ENCODE measurements at places on chromosomes 2 and 18. TPM values are rescaled to one million over a fixed set of nuclear protein-coding genes. Genes with fewer than 3 reads are reported as not detected.

The NR4A2 gene
- 29.7 TPM for total RNA-seq

The NEU4 gene
- total RNA-seq: not detected

The VWC2L gene
- not detected for total RNA-seq

- no peak for DNase-seq
These were observed 180.9 kb downstream of the ZEB2 start for GRCh38 chr2:144339048-144339447.

GRCh38 chr2:230684270-230685168 is 28.1 kb upstream of the CAB39 start:
- no peak for DNase-seq

- peak; percentile 69 for DNase-seq
These were observed 478.8 kb downstream of the PTPRM start for GRCh38 chr18:8045884-8046281.

- DNase-seq: no peak
These were observed 13.3 kb upstream of the PPP4R1 start for GRCh38 chr18:9627642-9628041.

DNA sequence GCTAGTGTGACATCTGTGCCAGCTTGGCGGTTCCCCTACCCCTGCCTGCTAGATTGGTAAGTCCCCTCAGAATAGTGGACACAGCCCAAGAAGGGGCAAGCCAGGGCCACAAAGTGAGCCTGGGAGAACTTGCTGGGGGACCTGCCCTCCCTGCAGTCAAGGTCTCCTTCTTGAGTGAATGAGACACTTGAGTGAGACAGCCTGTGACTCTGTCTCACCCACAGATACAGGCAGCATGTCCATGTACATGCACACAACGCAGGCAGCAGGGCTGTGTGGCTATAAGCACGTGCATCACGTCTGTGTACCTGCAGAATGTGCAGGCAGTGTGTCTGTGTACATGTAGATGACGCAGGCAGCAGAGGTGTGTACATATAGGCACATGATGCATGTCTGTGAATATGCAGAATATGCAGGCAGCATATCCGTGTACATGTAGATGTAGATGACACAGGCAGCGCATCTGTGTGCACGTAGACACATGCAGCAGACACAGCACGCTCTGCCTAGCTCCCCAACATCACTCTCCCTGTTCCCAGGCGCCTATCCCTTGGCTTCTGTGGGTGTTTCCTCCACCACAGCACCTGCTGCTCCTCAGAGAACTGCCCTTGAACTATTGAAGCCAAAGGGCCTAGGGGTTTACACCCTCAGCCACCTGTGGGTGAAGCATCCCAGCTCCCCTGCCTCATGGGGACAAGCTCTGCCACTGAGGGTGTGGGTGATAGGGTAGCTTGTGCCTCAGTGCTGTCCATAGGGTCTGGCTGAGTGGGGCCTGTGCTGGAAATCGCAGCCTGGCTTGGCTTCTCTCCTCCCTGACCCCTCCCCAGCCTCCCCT is 147.2 kb upstream of the TWIST2 start:
- DNase-seq: no peak

DNA sequence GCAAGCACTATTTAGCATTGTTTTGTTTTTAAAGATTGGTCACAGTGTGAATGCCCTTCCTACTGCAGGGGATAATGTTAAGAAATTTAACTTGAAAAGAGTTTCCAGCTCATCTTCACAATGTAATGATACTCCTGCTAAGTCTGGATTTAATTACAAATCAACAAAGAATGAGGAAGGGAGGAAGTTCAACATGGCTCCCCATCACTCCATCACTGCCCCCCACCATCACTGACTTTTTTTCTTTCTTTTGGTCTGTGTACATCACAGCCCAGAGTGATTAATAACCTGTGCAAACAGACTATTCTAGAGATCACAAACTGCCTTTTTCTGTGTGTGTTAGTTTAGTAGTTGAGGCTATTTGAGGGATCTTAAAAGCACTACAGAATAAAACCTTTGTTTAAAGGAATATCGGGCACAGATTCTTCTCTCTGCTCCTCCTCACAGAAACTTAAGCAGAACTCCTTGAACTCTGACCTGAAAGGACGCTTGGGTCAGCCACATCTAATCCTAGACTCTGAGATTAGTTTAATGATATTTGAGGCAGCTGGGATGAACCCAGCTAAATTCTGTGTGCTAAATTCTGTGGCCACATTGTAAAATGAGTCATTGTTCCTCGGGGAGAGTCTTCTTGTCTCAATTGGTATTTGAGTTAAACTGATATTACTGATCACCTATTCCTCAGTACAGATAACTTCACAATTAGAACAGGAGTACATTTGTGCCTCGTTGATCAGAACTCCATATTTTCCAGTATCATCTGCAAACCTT is 47.8 kb downstream of the SATB2 start:
- no peak for DNase-seq

GRCh38 chr18:10482985-10483949 is 28.8 kb downstream of the APCDD1 start:
- DNase-seq: no peak

DNA sequence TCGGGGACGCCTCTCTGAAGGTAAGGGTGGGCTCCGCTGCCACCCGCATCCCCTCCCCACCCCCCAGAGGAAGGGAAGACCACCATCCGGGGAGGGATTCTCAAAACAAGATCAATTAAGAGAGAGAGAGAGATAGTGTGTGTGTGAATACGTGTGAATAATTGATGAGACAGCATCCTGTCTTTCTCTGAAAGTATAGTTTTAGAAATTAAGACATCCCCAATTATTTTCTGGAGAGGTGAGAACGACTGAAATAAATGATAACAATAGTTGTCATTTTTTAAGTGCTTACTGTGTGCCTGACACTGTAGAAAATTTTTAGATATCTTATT is 751 bp downstream of the IL18R1 start:
- DNase-seq: no peak

DNA sequence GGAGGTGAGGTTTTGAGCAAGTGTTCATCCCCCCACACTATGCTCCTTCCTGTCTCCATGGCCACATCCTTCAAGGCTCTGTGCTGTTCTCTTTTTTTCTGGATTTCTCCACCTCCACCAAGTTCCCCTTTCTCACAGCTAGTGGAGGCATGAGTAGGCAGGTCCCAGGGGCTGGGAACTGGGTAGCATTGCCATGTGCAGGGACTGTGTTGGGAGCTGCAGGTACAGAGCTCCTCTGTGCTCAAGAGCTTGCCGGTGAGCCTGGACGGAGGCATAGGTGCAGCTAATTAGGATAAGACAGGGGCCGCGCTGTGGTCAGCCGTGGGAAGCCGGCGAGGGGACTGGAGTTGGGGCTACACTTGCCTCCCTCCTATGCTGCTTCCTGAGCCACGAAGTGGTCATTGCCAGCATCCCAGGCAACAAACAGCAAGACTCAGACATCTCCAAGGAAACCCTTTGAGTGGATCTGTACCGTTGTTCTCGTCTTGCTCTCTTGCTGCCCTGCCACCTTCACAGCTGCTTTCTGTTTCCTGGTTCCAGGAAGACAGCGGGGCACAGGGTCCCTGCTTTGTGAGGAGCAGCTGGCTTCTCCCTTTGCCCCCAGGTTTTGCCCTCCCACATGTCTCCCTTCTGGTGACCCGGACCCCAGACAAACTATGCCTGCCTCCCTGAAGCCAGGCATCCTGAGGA is 36.9 kb downstream of the ATOH8 start:
- DNase-seq: no peak

- DNase-seq: no peak
These were observed 43.4 kb downstream of the MC4R start for GRCh38 chr18:60329131-60329530.

DNA sequence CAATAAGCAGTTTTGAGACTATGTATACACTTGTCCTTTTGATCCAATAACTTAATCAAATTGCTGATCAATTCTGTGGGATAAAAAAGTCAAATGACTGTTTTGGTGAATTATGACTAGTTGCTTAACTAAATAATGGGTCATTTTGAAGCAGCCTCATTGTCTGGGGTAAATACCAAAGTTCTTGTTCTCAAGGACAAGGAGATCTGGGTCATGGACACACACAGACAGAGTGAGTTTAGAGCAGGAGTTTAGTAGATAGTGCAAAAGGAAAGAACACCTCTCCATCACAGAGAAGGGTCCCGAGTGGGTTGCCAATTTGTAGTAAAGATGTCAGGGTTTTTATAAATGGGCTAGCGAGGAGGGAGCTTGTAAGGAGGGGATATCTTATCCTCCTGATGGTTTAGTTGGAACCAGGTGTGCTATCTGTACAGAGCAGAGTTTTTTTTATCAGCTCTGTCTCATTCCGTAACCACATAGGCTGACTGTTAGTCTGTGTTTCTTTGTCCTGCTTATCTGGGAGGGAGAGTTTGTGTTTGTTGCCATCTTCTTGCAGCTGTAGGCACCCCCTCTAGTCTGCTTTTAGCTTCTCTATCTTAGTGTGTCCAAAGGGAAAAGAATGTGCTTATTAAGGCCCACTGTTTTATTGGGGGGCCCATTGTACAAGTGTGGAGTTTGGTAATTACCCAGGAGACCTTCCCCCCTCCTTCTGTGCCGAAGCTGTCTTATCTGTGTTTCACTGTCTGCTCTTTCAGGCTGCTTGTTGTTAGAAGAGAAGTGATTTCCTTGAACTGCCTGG is 48.7 kb upstream of the C1GALT1C1L start:
- DNase-seq: no peak

DNA sequence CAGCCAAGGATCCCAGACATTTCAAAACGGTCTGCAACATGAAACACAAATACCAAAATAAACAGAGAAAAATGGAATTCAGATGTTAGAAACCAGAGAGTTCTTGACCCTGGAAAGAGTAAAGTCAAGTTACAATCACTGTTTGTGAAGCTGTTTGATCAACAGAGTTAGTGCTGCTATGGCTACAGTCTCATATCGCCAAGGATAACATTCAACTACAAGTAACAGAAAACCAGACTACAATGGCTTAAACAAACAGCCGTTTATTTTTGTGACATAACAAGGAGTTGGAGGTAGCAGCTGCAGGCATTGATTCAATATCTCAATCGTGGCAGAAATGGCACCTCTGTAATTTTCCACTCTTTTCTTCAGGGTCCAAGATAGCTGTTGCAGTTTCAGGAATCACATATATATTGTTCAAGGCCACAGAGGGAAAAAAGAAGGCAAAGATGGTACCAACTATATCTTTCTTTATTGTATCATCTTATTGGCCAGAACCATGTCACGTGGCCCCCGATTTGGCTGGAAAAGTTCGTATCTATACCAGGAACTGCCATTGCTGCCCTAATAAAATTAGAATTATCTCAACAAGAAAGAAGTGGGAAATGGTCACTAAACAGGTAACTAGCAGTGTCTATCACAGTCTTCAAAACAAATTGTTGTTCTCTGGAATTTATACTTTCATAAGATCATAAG is 17.7 kb upstream of the HNRNPLL start:
- no peak for DNase-seq

DNA sequence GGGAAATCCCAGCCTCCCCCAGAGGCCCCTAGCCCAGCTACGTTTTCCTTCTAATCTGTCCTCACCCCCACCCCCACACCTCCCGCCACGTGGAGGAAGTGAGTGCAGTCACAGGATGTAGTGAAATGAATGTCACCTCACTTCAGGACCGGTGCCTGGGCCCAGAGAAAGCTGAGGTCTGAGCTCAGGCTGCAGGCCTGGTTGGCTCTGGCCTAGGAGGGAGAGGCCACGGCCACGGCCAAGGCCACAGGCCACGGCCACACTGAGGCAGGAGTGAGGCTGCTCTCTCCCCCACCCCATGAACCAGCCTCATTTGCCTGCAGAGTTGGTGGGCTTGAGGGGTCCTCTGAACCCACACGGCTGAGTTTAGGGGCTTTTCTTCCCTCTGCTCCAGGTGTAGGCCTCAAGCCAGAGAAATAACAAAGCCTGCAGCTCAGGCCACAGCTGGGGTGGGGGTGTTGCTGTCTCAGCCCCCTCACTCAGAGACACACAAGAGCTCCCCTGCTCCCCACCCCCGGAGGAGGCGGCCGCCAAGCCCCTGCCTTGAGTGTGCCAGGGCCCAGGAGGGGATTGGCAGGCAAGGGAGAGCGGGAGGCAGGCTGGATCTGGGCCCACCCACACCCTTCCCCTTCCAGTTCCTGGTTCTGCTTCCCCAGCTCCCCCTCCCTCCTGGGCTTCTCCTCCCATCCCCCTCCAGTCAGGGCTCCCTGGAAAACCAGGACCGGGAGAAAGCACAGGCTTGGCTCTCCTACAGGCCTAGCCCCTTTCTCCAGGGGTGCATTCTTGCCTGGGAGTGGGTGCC is 27.0 kb downstream of the DNMT3A start:
- DNase-seq: peak; percentile 98

GRCh38 chr2:189583227-189584198 is 2.9 kb upstream of the SLC40A1 start:
- DNase-seq: no peak

DNA sequence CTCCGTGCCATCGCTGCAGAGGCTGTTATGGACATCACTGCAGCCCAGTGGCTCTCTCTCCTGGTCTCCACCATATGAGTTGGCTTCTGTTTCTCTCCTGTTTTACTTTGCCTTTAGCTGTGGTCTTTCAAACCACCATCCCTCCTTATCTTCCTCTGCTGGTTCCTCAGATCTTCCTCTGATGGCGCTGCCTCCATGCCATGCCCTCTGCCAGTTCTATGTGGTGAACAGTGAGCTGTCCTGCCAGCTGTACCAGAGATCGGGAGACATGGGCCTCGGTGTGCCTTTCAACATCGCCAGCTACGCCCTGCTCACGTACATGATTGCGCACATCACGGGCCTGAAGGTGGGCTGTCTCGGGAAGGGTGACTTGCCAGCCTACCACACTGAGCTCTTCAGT is 13.1 kb downstream of the TYMS start:
- no peak for DNase-seq

DNA sequence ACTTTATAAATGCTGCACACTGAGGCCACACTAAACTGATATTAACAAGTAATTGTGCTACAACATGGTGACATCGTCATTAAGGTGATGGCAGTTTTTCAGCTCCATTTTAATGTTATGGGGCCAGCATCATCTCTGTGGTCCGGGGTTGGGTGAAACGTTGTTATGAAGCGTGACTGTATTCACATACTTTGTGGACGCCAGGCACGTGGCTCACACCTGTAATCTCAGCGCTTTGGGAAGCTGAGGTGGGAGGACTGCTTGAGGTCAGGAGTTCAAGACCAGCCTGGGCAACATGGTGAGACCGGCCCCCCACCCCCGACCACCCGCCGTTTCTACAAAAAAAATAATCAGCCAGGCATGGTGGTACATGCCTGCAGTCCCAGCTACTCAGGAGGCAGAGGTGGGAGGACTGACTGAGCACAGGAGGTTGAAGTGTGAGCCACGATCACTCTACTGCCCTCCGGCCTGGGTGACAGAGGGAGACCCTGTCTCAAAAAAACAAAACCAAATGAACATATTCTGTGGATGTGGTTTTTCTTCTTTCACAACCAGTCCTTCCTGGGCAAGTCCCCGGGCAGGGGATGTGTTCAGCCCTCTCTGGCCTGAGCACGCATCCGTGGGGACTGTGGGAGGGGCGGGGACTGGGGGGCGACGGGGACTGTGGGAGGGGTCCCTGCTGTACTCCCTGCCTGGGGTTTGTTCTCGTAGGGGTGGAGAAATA is 12.9 kb upstream of the GAL3ST2 start:
- DNase-seq: no peak

DNA sequence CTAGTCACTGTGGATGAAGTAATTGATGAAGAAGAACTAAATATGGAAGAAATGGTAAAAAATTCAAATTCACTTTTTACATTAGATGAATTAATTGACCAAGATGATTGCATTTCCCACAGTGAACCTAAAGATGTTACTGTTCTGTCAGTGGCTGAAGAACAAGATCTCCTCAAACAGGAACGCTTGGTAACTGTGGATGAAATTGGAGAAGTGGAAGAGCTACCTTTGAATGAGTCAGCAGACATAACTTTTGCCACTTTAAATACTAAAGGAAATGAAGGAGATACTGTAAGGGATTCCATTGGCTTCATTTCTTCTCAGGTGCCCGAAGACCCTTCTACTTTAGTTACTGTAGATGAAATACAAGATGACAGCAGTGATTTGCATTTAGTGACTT is 26.6 kb upstream of the DYSF start:
- DNase-seq: no peak

- no peak for DNase-seq
These were observed 8.2 kb downstream of the SRSF7 start for GRCh38 chr2:38742797-38743559.

All from activated naive CD4-positive, alpha-beta T cell treated with anti-CD3 and anti-CD28 coated beads for 36 hours (primary cell).